ENCODE measurements at places on chromosomes 6 and 20.

DNA sequence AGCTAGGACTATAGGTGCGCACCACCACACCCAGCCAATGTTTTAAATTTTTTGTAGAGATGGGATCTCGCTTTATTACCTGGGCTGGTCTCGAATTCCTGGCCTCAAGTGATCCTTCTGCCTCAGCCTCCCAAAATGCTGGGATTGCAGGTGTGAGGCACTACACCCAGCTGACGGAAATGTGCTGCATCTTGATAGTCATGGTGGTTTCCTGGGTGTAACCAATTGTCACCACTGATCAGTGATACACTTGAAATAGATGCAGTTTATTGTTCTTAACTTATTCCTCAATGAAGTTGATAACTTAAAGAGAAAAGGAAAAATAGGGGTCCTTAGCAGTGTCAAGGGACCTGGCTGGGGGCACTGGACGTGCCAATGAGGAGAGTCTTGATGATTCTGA, 92.4 kb downstream of the PPP1R14C start:
- no peak for DNase-seq

- no peak for DNase-seq
Observed at GRCh38 chr20:21902391-21902790, 196.9 kb downstream of the PAX1 start.

- no peak for DNase-seq
Observed at GRCh38 chr20:620246-620645, 10.1 kb upstream of the TCF15 start.

DNA sequence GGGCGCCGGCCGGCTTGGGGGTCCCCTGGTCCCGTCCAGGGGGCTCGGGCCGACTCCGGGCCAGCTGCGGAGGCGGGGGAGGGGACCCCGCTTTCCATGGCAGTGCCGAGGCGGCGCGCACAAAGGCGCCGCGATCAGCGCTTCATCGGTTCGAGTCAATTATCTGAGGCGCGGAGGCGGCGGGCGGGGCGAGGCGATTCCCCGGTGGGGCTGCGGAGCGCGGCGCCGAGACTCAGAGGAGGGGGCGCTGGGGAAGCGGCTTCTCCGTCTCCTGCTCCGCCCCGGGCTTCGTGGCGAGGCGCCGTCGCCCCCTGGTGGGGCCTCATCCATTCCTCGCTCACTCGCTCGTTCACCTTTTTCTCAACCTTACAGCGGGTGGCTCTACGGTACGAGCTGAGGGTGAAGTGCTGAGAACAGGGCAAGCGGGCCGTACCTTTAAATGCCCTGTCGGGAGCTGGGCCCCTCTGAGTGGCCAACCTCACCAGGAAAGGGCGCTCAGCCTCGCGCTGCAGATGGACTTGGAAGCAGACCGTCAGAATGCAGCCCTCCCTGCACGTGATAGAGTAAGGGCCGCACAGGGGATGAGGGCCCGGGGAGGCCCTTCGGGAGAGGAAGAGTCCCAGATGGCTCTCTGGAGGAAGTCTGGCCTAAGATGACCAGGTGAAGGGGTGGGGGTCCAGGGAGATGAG, 39.9 kb downstream of the SLC52A3 start:
- no peak for DNase-seq

- DNase-seq, result no peak
Observed at GRCh38 chr6:52994031-52994838, 849 bp downstream of the GSTA4 start.

- DNase-seq, result no peak
Observed at GRCh38 chr20:57205606-57206219, 60.7 kb downstream of the BMP7 start.

- DNase-seq, result no peak
Observed at GRCh38 chr20:35171753-35172433, at the start of gene PROCR. TSS of gene PROCR (plus strand) at chr20:35172072. CDS start at chr20:35172155, 83 bp downstream.

GRCh38 chr20:62900692-62901584, 25.4 kb downstream of the DIDO1 start:
- DNase-seq, result no peak

DNA sequence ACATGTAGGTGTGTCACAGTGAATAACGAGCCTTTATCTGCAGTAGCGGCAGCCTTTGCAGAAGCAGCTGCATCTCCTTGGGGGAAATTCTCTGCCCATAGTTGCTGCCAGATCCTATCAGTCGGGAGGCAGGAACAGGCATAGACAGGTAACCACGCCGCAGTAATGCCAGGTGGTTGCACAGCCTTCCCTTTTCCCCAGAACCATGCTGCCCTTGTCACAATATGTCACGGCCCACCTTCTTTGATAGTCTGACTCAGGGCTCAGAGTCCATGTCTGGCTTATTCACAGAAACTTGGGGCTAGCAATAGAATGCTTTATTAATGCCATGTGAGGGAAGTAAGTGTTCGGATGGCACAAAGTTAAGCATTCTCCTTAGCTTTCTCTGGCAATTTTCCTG, 76.6 kb downstream of the F13A1 start:
- DNase-seq, result no peak

DNA sequence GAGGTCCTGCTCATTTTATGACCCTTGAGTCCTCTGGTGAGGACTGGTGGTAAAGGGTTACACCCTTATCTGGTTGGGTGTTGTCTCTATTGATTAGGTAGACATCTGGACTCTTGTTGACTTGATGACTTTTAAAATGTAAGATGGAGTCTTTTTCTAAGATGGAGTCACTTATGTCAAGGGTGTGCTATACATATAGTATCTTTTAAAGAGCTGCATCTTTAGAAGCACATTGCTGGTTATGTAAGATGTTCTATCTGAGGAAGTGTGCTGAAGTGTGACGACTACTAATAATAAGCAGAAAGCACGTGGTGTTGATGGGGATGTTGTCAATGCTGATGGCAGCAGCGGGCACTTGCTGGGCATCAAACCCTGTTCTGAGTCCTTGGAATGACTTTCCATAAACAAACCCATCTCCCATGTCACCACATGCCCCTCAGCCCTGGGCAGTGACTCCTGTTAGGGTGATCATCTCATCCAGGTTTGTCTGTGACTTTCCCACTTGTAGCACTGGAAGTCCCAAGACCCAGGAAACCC, 229.6 kb downstream of the EYA2 start:
- DNase-seq, result no peak

- no peak for DNase-seq
Observed at GRCh38 chr6:114874410-114874809, 531.6 kb upstream of the HS3ST5 start.

DNA sequence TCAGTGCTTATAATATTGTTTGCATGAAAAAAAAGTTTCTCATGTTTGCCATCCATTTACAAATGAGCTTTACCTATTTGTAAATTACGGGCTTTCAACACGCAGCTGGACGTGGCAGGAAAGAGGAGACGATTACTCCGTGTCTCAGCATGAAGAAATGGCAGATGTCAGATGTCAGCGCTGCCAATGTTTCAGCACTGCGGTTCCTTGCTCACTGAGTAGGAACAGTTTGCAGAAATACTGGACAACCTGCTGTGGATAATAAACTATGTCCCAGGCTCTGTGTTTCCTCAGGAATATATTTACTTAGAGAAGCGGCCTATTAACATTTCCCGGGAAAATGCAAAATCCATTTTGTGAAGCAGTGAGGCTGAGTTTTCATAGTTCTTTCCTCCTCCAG, 22.7 kb downstream of the RAMACL start:
- DNase-seq, result no peak

Data from cortex of kidney (tissue), 1 donor.